ENCODE measurements at places on chromosomes 1 and 21. TPM values are rescaled to one million over a fixed set of nuclear protein-coding genes. Genes with fewer than 3 reads are reported as not detected.

TLR5 gene
- 0.56 TPM for total RNA-seq

CELA2B gene
- not detected for total RNA-seq

PLA2G2F gene
- total RNA-seq = not detected

DNA sequence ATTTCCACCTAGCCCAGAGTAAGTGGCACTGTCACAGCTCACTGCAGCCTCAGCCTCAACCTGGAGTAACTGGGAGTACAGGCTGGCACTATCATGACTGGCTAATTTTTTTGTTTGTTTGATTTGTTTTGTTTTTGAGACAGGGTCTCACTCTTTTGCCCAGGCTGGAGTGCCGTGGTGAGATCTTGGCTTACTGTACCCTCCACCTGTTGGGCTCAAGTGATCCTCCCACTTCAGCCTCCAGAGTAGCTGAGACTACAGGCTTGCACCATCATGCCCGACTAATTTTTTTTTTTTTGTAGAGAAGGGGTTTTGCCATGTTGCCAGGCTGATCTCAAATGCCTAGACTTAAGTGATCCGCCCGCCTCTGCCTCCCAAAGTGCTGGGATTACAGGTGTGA, 2.5 kb downstream of the UCK2 start:
- DNase-seq = no peak

TMEM61 gene
- total RNA-seq = not detected

DNA sequence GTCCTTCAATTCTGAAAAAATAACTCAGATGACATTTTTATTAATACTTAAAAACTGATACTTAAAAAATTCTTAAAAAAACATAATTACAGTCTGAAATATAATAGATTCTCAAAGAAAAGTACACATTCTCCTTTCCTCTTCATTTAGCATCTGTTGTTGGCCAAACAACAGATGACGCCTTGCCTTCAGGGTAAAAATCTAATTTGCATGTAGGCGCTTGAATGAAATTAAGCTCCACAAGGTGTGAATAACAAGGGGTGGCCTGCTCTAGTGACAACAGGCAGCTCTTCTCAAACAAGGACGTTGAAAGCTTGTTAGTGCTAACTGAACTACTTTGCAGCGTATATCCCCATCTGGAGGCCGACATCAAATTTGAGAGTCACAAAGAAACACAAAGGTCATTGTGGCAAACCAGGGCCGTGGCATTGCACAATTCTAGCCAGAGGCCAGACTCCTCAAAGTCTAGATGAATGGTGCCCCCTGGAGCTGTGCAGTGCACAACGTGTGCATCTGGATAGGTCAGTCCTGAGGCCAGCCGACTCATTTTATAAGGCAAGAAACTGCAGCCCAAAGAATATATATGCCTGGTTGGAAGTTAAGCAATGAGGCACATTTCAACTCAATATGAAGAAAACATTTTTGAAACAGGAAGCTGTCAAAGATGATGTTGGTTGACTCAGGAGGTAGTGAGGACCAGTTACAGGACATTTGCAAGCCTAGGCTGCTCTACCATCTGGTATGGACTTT, 459.2 kb upstream of the RUNX1 start:
- peak; percentile 40 for DNase-seq

S100A14 gene
- total RNA-seq = 0.34 TPM

GBP2 gene
- 253 TPM for total RNA-seq

DNA sequence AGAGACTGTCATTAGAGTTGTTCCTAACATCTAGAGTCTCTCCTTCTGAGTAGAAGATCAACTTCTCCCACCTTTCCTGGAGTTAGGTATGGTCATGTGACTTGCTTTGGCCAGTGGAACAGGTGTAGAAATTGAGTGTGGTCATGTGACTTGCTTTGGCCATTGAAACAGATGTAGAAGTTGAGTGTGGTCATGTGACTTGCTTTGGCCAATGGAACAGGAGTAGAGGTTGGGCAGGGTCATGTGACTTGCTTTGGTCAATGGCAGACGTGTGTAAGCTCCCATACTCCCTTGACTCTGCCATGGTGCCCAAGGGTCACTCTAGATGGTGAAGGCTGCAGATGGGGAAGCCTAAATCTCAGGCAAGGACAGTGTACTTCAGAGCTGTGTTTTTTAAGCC, 306.0 kb downstream of the NPHP4 start:
- no peak for DNase-seq

DNA sequence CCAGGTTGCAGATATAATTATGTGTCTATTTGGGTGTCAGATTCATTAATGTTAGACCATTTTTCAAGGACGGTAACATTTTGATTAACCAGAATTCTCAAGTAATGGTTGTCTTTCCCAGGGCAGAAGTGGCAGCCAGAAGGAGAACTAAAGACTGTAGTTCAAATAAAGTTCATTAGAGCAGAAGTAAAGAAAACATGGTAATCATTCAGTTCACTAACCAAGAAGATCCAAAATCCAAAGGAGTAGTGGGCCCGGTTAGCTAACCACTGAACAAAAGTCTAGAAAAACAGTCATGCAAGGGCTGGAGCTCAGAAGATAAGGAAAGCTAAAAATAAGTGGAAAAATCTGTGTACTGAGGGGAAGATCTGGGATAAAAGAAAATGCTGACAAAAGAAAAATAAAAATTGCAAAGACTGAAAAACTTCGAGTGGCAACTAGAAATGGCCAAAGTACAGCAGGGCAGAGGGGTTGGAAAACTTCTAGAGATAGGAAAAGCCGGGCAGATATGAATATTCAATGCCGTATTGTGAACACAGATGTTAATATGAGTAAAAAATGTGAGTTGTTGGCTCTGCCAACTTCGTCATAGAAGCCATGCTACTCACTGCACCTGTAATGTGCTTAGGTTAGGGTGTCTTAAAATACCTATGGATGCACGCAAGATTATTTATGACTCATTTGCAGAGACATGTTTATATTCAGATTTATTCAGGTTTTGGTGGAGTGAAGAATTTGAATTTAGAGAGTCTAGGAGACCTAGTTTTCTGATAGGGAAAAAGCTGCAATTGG, 925.9 kb downstream of the LTN1 start:
- no peak for DNase-seq

DNA sequence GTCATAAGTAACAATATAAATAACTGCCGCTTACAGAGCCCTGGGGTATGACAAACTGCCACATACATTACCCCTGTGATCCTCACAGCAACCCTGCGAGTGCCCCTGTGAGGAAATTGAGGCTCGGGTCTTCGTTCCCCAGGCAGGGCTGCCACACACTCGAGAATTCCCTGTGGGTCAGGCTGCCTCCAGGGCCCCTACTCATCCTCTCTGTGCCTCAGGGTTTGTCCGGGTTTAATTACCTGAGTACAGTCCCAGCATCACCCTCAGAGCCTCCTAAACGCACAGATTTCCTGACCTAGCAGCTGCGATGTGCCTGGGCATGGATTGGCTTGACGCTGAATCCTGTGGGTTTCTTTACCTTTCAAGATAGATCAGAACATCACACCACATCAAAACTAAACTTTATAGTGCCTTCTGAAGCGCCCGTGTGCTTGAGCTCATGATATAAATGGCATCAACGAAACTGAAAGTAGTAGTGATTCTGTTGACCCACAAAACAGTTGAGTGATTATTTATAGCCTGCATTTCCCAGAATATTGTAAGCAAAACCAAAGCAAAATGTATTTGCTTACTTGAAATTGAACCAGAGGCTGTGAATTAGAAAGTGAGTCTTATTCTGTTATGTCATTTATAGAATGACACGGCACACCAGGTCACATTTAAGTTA, 14.0 kb downstream of the SLC37A1 start:
- peak; percentile 78 for DNase-seq
